ENCODE measurements at places on chromosomes 2 and 18. TPM values are rescaled to one million over a fixed set of nuclear protein-coding genes. Genes with fewer than 3 reads are reported as not detected.

DNA sequence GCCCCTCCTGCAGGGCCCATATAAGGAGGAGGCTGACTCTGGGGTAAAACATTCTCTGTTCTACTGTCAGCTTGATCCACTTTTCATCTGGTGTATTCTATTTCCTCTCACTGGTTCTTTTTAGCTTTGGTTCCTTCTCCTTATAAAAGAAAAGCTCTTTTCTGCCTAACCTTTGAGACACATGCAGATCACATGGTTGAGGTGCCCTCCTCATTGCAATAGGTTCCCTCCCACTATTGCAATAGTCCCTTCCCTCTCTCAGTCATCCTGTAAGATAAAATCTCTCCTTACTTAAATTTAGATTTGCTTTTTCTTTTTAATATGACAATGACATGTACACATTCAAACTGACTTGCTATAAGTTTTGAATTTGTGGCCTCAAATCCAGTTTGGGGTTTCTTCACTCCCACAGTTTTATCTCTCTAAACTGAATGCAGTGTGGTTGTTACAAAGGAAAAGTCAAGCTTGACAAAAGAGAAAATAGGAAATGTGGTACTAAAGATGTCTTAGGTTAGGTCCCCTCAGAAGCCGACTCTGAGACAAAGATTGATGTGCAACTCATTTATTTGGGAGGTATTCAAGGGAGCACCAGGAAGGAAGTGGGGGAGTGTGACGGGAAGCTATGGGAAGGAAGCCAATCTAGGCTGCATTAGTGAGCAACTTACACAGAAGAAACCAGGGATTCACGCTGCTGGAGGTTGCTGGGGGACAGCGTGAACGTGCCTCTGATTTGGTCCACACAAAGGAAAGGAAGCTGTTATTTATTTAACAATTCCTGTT lies 127.6 kb upstream of the LINC00305 start:
- DNase-seq = peak; percentile 10

Gene PDCL3
- 33.5 TPM for polyA plus RNA-seq

GRCh38 chr2:206585335-206585734 lies 57.0 kb upstream of the FAM237A start:
- DNase-seq = no peak

GRCh38 chr2:99571021-99571420 lies 81.2 kb upstream of the REV1 start:
- DNase-seq = no peak

DNA sequence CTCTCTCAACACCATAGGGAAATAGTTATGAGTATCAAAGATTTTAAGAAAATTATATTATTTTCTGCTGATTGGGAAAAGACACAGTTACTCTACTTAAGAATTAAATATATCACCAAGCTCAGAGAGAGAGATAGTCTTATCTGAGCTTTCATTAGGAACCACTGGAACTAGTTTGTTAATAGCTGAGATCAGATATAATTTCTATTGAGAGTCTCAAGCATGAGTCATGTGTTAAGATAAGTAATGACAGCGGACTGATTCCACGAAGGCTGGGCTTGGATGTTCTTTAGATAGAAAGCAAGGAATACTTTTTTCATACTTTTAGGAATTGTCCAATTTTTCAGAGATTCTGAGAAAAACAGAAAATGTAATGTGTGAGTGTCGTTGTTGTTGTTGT lies 44.4 kb upstream of the RBM44 start:
- no peak for DNase-seq

Gene IL1F10
- polyA plus RNA-seq = not detected

Gene CGREF1
- 2.6 TPM for polyA plus RNA-seq

Gene PUS10
- 5.7 TPM for polyA plus RNA-seq

Gene MBD1
- polyA plus RNA-seq = 39.0 TPM

- peak; percentile 41 for DNase-seq
Measured at GRCh38 chr18:49249521-49249920, 210.9 kb downstream of the DYM start.

Gene LAMA3
- 3.9 TPM for polyA plus RNA-seq

GRCh38 chr2:15943378-15944280 lies 3.3 kb downstream of the MYCN start:
- peak; percentile 81 for DNase-seq

DNA sequence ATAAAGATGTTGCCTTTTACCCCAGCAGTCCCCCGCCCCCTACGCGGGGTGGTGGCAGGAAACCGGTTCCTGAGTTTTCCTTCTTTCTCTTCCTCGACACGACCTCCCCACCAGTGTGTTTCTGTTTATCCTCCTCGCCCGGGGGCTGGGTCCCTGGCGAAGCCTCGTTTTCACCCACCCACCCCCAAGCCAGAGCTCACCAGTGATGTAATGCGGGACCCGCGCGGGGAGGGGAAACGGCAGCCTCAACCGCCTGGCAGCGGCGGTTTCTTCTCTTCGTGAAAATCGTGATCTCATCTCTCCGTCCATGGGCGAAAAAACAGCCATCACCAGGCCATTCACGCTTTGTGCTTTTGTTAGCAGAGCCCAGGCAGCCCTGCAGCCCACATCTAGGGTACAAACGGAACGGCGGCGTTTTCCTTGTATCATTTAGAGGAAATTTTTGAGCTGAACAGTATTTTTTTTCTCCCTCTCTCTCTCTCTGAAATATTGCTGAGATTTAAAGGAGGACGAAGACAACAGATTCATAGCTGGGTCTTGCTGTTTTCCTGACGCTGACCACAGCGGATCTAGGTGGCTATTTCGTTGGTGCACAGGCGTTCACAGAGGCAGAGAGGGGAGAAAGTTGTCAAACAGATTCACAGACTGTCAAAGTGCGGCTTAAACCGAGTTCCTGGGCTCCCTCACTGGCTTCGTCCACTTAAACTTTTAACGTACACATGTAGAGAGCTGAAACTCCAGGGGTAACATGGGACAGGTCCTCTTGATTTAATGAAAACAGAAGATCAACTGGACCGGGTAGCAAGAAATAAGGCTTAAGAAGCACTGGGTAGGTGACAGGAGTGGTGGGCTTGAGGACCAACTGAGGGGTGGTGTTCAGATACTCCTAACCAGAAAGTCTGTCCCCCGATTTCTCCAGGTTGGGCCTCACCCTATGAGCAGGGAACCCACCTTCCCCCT lies 21.9 kb upstream of the PAX3 start:
- peak; percentile 61 for DNase-seq

DNA sequence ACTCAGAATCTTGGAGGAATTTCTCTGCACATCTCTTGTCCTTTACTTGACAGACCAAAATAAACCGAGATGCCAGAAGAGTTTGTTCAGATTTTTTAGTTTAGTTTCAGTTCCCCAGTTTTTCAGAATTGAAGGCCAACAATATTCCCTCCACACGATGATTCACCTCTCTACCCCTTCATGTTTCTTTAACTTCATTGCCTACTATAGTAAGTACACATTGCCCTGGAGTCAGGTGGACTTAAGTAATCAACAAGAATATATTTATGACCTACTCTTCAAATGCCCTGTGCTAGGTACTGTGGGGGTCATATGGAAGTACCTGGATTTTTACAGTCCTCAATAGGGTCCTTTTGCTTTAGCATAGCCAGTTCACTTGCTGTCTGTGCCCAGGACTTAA lies 79.6 kb upstream of the CTLA4 start:
- no peak for DNase-seq

GRCh38 chr2:42169874-42170521 lies 845 bp downstream of the EML4 start:
- DNase-seq = no peak

GRCh38 chr2:94986392-94986963 lies 39.0 kb upstream of the MAL start:
- DNase-seq = peak; percentile 33

GRCh38 chr2:214775971-214776370 lies 33.5 kb downstream of the BARD1 start:
- no peak for DNase-seq

GRCh38 chr2:54840559-54841468 lies 117.4 kb downstream of the EML6 start:
- no peak for DNase-seq

GRCh38 chr2:38788306-38788705 lies 10.3 kb downstream of the GEMIN6 start:
- no peak for DNase-seq

GRCh38 chr2:128689971-128690370 lies 371.3 kb upstream of the HS6ST1 start:
- no peak for DNase-seq

Gene TUBB8B
- not detected for polyA plus RNA-seq

GRCh38 chr2:168529054-168529833 lies 73.2 kb downstream of the CERS6 start:
- no peak for DNase-seq

GRCh38 chr2:43609290-43609918 lies 13.6 kb upstream of the THADA start:
- peak; percentile 70 for DNase-seq

DNA sequence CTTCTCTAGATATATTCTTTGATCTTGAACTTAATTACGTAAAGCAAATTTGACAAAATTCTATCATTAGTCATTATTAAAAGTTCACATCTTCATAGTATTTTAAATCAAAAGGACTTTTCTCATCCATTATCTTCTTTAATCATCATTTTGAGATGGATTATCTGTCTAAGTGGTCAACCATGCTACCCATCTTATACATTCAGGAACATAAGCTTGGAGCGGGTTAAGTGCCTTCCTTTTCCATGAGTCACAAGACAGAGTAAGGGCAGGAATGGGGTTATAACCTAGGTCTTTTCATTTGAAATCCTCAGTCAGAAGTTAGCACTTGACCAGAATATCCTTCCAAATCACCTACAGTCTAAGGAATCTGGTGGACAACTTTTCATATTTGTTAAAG lies 297.1 kb downstream of the TCF4 start:
- no peak for DNase-seq

DNA sequence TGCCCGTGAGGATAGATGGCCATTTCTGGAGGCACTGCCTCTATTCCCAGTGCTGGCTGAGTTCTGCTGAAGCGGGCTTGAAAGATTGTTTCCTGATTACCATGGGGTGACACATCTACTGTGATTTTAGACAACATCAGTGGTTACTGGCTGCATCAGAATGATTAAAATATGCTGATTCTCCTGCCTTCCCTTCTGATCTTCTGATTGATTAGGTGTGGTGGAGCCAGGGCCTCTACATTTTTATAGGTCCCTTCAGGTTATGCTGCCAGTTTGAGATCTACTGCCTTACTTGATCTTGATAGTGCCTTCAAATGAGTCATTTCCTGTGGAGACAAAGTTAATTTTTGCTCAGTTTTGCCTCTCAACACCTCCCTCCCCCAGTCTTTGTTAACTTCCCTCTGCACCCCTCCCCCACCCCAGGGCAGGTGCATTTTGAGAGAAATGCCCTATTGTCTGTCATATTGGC lies 31.6 kb upstream of the SNORC start:
- DNase-seq = no peak

GRCh38 chr2:204074456-204074855 lies 137.9 kb downstream of the ICOS start:
- DNase-seq = peak; percentile 80

DNA sequence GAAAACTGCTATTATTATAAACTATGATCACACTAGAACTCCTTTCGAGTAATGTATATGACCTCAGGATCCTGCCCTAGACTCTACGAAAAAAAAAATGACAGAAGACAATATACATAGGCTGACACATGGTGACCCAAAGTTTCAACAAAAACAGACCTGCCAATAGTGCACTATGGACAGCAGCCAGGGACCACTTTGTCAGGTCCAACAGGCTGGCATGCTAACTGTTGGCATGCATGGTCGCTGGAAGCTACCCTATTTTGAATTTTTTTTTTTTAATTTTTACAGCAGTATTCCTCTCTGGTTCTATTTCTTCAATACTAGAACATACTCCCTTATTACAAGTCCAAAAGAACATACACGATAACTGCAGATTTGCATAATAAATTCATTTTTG lies 38.1 kb downstream of the REV1 start:
- no peak for DNase-seq

GRCh38 chr2:113178069-113178746 lies 4.4 kb downstream of the PSD4 start:
- DNase-seq = no peak

DNA sequence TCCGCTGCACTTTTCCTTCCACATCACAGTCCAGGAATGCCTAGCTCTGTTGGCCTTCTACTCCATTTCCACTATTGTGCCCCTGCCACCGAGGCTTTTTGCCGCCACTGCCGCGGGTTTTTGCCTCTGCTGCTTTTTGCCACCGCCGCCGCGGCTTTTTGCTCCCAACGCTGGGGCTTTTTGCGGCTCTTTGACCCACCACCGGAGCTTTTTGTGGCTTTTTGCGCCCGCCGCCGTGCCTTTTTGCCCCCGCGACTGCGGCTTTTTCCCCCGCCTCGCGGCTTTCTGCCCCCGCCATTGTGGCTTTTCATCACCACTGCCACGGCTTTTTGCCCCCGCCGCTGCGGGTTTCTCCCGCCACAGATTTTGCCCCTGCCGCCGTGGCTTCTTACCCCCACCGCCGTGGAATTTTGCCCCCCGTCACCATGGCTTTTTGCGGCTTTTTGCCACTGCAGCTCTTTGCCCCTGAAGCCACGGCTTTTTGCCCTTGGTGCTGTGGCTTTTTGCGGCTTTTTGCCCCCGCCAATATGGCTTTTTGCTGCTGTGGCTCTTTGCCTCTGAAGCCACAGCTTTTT lies 2798.7 kb upstream of the TEKT4 start:
- no peak for DNase-seq

Gene DES
- 4,433 TPM for polyA plus RNA-seq

DNA sequence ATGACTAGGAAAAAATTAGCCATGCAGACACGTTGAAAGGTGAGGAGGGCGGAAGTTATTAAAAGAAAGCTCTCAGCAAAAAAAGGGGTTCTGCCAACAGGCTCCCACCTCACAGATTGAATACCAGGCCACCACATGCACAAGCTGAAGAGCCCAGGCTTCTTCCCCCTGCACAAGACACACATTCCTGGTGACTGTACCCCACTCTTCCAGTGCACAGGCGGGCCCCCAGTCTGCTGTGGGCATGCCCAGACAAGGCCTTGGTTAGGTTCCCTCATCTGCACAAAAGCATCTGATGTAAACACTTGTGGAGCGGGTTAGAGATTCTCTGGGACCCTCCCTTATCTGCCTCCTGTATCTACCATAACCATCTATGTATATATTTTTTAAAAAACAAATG lies 81.7 kb downstream of the AGPS start:
- DNase-seq = no peak

Gene APCDD1
- 18.4 TPM for polyA plus RNA-seq

DNA sequence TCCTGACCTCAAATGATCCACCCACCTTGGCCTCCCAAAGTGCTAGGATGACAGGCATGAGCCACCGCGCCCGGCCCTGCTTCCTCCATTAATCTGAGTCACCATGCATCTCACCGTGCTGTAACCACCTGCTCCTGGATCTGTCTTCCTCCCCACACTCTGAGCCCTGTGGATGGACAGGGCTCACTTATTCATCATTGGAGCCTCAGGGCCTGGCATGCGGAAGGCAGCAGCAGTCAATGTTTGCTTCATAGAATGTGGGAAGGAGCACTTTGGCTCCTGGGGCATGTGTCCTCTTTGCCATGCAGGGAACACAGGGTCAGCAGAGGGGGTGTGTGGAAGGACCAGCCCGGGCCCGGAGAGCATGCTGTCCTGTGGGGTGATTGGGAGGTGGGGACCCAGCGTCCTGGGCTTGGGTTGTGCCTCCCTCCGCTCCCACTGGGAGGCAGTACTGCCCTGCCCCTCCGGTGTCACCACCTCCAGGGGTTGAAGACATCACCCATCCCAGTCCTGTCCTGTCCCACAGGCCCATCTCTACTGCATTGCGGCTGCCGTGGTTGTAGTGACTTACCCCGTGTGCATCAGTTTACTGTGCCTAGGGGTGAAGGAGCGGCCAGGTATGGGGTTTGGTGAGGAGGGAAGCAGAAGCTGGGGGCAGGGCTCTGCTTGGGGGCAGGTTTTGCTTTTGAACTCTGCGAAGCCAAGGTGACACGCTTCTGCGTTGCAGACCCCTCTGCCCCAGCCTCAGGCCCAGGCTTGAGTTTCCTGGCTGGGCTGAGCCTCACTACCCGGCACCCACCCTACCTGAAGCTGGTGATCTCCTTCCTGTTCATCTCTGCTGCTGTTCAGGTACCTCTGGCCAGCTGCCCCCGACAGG lies 11.5 kb downstream of the MFSD2B start:
- DNase-seq = no peak

Gene CROCC2
- polyA plus RNA-seq = not detected

Data from muscle of back (tissue), 13 donors.